Naive thymus-derived CD8-positive, alpha-beta T cell (primary cell): ENCODE measurements at places on chromosomes 6 and 20.

GRCh38 chr6:164692772-164693510 lies 616.5 kb downstream of the C6orf118 start:
- DNase-seq: no peak

DNA sequence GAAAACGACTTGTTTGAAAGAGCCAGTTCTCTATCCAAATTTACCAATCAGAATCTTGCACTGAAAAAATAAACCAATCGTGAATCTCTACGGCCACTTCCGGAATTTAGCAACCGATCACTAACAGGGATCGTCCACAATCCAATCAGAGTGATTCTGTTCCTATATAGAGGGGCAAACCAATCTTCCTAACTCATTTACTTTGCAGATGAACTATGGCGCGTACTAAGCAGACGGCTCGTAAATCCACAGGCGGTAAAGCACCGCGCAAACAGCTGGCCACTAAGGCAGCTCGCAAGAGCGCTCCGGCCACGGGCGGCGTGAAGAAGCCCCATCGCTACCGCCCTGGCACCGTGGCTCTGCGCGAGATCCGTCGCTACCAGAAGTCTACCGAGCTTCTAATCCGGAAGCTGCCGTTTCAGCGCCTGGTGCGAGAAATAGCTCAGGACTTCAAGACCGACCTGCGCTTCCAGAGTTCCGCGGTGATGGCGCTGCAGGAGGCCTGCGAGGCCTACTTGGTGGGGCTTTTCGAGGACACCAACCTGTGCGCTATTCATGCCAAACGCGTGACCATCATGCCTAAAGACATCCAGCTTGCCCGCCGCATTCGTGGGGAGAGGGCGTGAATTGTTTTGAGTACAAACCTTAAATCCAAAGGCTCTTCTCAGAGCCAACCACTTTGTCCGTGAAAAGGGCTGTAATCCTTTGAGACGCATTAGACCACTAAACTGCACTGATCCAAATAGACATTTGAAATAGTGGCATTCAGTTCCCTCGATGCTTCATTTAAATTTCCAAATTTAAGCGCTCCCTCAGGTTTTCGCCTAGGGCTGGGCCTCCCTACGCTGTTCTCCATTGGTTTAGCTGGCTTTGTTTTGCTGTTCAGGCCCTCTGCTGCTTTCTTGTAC lies 138.0 kb downstream of the HFE start:
- DNase-seq: no peak

DNA sequence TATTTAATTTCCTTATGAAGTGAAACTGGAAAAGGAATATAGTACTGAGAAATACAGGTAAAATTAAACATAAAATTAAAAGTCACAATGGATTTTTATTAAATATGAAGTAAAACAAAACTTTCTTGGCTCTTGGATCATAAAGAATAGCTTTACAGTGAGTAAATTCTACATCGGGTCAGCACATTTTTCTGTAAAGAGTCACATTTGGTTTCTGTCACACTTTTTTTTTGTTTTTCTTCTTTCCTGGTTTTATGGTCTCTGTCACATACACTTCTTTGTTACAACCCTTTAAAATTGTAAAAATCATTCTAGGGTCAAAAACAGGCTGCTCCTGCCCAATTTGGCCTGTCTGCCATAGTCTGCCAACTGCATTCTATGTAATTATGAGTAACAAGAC lies 254.4 kb upstream of the POU3F2 start:
- no peak for DNase-seq

DNA sequence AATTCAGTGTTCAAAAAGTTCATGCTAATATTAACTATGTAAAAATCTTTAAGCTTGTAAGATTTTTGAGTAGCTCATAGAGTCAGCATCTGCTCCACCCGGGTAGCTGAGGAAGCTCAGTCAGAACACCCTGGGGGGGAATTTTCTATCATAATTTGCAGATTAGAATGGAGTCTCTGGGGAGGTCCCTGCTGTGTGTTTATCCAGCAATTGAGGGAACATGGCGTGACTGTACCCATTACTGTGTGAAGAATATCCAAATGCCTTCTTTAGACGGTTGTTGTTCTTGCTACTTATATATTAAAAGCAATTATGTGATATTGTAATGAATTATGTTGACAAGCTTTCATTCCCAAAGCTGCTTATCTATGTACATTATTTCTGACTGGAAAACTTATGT lies 64.8 kb downstream of the AIG1 start:
- DNase-seq: no peak

- DNase-seq: no peak
Measured at GRCh38 chr20:2289475-2289874, 6.3 kb upstream of the TGM3 start.

GRCh38 chr6:75376347-75377024 lies 91.9 kb upstream of the TMEM30A start:
- DNase-seq: no peak

DNA sequence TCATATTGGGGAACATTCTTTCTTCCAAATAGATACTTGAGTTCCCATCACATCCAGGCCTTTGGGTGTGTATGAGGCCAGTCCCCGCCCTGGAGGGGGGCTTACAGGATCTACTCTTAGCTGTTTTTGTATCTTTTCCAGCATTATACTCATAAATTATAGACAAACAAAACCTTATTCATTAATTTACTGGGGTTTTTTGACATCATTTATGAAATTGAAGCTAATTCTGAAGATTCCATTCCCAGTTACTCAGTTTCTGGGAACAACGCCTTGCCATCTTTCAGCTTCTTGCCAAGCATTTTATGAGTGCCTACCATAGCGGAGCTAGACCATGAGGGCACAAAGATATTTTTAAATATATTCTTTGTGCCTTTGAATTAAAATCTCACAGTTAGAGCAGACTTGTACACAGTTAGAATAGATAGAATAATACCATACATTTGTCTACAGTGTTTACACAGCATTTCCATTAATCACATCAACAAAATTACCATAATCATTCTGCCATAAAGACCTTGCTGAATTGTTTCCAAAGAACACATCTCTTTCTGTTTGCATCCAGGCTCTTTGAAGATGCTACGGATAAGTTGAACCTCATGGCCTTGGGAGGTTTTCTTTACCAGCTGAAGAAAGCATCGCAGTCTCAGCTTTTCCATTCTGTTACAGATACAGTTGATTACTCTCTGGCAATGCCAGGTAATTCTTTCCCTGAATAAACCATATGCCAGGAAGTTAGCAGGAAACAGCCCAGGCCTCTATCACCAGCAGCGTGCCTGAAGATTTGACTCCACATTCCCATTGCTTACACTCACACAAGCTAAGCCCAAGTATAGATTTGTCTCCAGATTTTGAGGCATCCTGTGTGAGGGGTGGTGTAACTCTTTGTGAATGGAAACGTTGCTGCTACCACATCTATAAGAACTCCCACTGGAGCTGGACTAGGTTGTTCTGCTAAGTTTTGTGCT lies 75.4 kb upstream of the PBOV1 start:
- DNase-seq: no peak

- DNase-seq: no peak
Measured at GRCh38 chr6:2976060-2976459, 4.7 kb upstream of the SERPINB6 start.

DNA sequence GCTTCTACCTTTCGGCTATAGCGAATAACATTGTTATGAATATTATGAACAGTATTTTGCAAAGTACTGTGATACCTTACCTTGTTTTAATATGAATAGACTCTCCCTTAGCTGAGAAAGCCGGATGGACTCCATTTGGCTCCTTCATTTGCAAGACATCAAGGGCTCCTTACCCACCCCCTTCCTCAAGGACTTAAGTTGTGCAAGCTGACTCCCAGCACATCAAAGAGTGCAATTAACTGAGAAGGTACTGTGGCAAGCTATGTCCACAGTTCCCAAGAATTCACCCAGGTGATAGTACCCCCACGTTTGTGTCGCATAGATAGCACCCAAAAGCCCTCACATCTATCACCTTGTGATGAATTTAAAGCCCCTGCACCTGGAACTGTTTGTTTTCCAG lies 11.2 kb downstream of the CST5 start:
- DNase-seq: no peak

DNA sequence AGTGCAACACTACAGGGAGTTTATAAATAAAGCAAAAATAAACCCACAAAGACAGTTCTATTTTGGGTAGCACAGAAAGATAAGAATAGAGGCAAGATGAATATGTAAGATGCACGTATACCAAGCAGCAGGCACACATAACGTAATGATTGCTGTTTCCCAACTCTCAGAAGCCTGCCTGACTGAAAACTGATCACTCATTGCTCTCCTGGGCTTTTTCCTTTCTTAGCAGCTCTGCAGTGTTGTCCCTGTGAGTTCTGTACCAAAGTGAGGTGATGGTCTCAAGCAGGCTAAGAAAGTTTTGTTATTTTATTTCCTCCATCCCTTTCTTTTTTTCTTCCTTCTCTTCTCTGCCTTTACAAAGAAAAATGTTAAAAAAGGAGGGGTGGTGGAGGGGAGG lies 522.0 kb upstream of the MAN1A1 start:
- no peak for DNase-seq

- DNase-seq: no peak
Measured at GRCh38 chr6:163828038-163828795, 413.7 kb downstream of the QKI start.

DNA sequence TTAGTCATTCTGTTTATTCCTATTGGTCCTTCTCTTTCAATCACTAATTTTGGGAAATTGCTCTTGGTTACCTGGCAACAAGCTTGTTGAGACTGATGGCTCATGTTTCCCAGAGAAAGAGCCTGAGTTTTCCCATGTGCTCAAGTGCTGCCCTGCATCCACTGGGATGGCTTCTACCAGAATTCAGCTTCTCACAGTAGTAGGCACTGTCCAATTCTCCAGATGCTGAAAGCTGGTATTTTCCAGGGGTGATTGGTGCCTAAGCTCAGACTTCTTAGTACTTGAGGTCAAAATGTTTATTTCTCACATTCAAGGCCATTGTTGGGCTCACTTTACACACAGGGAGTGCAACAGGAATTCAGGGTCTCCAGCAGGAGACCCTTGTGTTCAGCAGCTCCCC lies 29.1 kb upstream of the SLC2A12 start:
- DNase-seq: no peak

GRCh38 chr20:50664254-50664653 lies 27.1 kb downstream of the RIPOR3 start:
- no peak for DNase-seq

DNA sequence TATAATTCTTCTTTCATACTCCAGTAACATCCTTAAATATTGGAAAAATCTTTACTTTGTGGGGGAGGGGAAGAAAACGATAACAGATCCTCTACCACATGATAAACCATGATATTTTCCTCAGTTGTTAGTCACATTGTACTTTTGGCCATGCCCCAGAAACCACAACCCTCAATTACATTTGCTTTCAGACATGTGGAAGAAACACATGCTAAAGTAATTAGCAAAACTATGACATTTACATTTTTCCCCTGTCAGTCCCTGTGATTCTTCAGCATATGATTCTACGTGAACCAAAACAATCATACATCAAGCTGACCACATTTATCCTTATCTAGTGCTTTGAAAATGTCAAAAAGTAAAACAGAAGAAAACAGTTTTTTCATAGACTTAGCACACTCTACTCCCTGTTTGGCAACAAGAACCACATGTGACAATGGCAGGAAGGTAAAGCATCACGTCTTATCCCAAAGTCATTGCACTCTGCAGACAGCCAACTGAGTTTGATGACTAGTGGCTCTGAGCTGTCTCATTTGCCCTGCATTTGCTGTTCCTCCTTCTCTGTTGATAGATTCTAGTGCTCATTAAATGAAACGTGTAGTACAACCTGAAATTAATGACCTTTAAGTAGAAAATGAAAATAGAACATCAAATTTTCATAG lies 505.8 kb upstream of the MARCKS start:
- no peak for DNase-seq

DNA sequence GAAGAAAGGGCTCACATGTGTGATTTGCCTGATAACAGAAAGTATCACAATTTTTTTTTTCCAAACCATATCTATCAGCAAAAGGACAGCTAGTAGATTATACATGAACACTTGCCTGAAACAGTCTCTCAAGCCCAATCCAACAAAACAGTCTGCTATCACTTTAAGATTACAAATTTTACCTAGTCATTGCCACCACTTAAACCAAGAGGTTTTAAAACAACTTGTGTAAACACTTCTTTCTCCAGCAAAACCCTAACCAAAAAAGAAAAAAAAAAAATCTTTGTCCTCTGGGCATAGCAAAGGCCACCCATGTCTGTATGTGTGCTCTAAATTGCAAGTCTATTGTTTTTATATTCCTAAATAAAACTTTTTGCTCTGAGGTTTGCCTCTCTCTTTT lies 1568.4 kb downstream of the GRIK2 start:
- no peak for DNase-seq

DNA sequence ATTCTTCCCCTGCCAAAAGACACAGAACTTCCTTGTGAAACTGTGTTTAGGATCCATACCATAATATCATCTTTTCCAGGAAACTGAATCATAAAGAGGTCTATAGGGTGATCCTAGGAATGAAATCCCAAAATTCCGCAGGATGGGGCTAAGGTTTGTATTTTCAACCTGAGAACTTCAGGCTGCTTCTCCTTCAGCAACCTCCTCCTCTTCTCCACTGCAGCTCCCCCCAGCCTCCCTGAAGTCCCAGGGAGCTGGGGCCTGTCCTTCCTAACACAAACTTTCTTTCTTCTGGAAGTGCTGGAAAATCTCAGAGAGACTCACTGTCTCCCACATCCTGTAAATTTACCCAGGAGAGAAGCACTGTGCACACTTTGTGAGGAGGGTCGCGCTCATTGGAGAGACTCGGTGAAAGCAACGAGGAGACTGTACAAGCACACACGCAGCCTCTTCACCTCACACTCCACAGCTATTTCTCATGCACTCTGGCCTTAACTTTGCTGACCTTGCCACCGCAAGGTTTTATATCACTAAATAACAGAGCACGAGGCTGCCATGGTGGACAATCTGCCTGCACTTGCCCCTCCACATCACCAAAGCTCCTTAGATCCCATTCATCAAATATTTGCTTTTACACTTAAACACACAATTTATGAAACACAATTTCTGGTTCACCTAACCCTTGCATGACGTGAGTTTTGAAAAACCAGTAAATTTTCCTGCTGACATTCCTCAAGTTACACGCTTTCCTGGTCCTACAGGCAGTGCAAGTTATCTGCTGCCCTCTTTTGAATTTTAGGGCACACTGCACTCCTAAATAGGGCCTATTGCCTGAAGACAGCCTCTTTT lies 14.3 kb downstream of the ID4 start:
- DNase-seq: no peak

DNA sequence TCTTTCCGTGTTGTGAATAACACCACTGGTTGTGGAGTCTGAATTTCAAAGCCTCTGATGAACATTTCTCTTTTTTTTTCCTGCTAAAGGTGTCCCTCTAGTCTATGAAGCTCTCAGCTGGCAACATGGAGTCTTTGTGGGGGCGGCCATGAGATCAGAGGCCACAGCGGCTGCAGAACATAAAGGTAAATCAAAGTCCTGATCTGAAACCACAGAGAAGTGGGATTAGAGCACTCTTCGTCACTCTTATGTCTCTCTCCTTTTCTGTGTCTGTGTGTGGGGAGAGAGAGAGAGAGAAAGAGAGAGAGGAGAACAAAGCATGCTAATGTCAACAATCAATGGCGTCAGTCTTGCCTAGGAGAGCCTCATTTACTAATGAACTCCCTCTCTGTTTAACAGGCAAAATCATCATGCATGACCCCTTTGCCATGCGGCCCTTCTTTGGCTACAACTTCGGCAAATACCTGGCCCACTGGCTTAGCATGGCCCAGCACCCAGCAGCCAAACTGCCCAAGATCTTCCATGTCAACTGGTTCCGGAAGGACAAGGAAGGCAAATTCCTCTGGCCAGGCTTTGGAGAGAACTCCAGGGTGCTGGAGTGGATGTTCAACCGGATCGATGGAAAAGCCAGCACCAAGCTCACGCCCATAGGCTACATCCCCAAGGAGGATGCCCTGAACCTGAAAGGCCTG lies 4.2 kb downstream of the PCK1 start:
- DNase-seq: no peak

GRCh38 chr6:47261191-47261590 lies 48.5 kb downstream of the TNFRSF21 start:
- DNase-seq: no peak
